ENCODE measurements at places on chromosomes 4 and X.

- peak; percentile 16 for DNase-seq
Observed at GRCh38 chr4:122224348-122224747, 72.2 kb downstream of the BLTP1 start.

- no peak for DNase-seq
Observed at GRCh38 chr4:105145903-105146275, 787 bp upstream of the TET2 start.

GRCh38 chrX:45868425-45868824 is 667.7 kb upstream of the DIPK2B start:
- no peak for DNase-seq

DNA sequence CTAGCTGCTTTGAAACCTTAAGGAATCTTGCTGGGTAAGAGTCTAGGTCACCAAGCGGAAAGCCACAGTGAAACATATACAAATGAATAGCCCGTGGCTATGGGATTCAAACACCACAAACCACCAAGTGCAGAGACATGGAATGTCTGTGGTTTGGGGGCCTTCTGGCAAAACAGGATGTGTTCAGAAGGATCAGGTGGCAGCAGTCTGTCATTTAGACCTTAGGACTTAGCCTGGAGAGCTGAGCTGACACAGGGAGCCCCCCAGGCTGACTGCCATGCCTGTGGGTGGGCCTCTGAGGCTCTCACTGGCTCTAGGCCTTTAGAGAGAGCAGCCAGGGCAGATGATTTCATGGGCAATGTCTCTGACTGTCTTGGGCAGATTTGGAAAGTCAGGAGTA is 225.6 kb downstream of the FBXW7 start:
- no peak for DNase-seq
